Ascending aorta (tissue), 2 donors: ENCODE measurements at places on chromosomes 5 and 9.

- H3K36me3 ChIP-seq = peaks cover 73% of the 10 kb centered on the region
- H3K27me3 ChIP-seq = no peaks in the 10 kb centered on the region
- no peak overlapping the region for H3K4me3 ChIP-seq
- no peaks in the 10 kb centered on the region for H3K4me1 ChIP-seq
Measured at GRCh38 chr5:69261034-69261433, 26.3 kb downstream of the CDK7 start.

GRCh38 chr5:82749461-82749820, 327.8 kb downstream of the TMEM167A start:
- H3K4me1 ChIP-seq = no peaks in the 10 kb centered on the region
- H3K27me3 ChIP-seq = no peaks in the 10 kb centered on the region

- no peak for DNase-seq
- H3K36me3 ChIP-seq = no peaks in the 10 kb centered on the region
- H3K4me1 ChIP-seq = peaks cover 4% of the 10 kb centered on the region
- H3K27me3 ChIP-seq = peaks cover 4% of the 10 kb centered on the region
Measured at GRCh38 chr5:154611341-154611767, 133.3 kb upstream of the HAND1 start.

DNA sequence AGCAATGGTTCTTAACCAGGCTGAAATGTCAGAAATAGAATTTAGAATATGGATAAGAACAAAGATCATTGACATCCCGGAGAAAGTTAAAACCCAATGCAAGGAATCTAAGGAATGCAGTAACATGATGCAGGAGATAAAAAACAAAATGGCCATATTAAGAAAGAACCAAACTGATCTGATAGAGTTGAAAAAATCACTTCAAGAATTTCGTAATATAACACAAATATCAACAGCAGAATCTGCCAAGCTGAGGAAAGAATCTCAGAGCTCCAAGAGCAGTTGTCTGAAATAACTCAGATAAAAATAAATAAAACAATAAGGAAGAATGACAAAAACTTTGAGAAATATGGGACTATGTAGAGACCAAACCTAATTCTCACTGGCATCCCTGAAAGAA, 37.8 kb upstream of the TAS2R1 start:
- no peaks in the 10 kb centered on the region for H3K36me3 ChIP-seq
- no peak overlapping the region for H3K27ac ChIP-seq
- no peak overlapping the region for H3K4me3 ChIP-seq
- no peak for DNase-seq

DNA sequence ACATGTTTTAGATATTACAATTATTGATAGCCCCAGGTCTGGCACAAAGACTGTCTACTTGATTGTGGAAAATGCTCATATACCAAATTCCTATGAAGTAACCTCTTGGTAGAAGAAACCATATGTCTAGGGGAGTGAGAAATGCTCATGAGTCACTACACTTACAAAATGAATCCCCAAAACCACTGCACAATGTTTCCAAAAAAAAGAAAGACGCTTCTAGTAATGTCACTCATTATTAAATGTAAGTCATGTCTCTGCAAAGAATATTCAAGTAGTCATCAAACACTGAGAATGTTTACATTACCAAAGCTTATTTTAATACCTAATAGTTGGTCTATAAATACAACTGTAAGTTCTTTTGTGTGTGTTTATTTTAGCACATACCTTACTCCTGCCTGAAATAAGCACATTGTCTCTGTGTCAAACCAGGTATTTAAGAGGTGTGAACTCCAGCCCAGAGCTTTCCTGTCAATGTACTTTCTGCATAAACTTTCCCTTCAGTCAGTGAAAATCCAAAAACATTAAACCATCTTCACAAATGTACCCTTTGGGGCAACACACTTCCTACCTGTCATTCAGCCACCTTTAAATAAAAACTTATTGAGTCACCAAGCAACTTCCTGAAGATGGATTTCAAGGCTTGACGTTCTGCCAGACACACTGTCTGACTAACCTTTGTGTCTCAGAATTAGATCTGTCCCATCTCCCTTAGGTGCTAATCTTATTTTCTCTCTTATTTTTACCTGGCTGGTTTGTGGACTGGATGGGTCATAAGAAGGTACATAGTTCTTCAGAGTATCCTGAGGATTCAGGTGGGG, 194.0 kb downstream of the NFIB start:
- H3K4me1 ChIP-seq = no peaks in the 10 kb centered on the region
- no peak overlapping the region for H3K27ac ChIP-seq
- peaks cover 27% of the 10 kb centered on the region for H3K36me3 ChIP-seq
- H3K27me3 ChIP-seq = no peaks in the 10 kb centered on the region
- H3K4me3 ChIP-seq = no peak overlapping the region

- no peak for DNase-seq
- H3K4me1 ChIP-seq = no peaks in the 10 kb centered on the region
- no peak overlapping the region for H3K4me3 ChIP-seq
- H3K27me3 ChIP-seq = no peaks in the 10 kb centered on the region
- peak overlapping the region; percentile 35 for H3K27ac ChIP-seq
Measured at GRCh38 chr9:32430720-32431119, 46.3 kb downstream of the ACO1 start.

DNA sequence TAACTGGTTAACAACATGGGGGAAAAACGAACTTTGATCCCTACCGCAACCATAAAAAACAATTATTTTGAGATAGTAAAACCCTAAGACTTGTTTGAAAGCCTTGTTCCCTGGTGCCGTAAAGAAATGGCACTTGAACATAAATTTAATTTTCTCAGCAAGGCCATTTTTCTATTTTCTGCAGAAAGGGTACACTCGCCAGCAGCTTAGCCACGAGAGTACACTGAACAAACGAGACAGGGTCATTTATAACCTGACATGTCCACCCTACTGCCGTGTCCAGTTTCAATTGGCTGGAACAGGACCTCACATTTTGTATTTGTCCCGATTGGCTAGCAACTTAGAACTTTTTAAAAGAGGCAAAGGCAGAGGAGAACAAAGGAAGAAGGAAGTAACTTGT, 26.8 kb downstream of the FBXW11 start:
- no peaks in the 10 kb centered on the region for H3K4me1 ChIP-seq
- H3K27ac ChIP-seq = no peak overlapping the region
- H3K36me3 ChIP-seq = no peaks in the 10 kb centered on the region
- H3K27me3 ChIP-seq = no peaks in the 10 kb centered on the region
- no peak for DNase-seq

DNA sequence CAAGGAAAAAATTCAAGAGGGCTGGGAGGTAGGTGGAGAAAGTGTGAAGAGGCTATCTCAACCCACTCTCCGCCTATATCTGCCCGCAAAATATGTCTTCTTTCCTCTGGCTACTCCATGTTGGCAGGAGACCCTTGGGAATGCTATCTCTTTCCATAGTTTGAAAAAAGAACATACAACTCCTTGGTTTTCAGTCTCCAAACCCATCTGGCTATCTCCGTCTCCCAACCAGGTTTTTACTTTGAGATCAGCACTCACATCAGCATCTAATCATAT, 109.9 kb upstream of the IFNE start:
- no peak for DNase-seq
- no peaks in the 10 kb centered on the region for H3K36me3 ChIP-seq
- H3K27ac ChIP-seq = no peak overlapping the region
- H3K27me3 ChIP-seq = no peaks in the 10 kb centered on the region

DNA sequence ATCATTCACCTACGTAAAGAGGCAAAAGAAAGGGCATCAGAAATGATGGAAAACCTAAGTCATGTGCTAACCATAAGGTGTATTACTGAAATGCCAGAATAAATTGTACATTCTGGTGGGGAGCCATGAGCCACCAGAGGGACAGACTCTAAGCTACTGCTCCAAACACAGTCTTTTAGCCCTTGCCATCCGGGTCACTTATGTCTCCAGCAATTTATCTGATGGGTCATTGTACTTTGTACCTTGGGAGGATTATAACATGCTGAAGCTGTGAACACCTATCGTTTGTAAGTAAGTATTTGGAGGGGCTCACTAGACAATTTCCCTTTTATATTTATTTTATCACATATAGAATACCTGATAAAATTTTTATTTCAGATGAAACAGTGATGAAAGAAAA, 495.1 kb downstream of the KIF4B start:
- H3K27ac ChIP-seq = no peak overlapping the region
- no peak overlapping the region for H3K4me3 ChIP-seq
- no peaks in the 10 kb centered on the region for H3K36me3 ChIP-seq
- no peaks in the 10 kb centered on the region for H3K4me1 ChIP-seq
- no peaks in the 10 kb centered on the region for H3K27me3 ChIP-seq
